H4 (cell line): ENCODE measurements at places on chromosomes 2 and 18.

- DNase-seq, result no peak
Observed at GRCh38 chr2:71362447-71362846, 30.9 kb downstream of the ZNF638 start.

- no peak for DNase-seq
Observed at GRCh38 chr2:217314021-217314460, 454.2 kb upstream of the TNP1 start.

DNA sequence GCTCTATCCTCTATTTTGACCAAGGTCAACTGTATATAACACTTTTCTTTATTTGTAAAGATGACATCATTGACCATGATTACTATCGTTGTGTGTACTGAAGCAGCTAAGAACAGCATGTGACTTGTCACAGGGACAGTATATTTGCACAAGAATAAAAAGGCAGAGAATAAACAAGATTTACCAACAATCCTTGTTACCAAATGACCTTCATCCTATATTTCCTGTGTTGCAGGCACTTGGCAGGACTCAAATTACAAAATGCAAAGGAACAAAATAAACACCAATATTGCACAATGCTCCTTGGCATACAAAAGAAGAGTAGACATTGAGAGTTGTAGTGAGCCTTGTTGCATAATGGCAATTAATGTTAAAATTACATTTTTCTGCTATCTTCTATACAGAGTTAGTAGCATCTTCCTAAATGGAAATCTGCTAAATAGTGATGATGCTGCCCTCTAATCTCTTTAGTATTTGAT lies 61.8 kb downstream of the RFTN2 start:
- DNase-seq, result peak; percentile 68

GRCh38 chr18:9739516-9739915 lies 31.4 kb downstream of the RAB31 start:
- DNase-seq, result no peak

DNA sequence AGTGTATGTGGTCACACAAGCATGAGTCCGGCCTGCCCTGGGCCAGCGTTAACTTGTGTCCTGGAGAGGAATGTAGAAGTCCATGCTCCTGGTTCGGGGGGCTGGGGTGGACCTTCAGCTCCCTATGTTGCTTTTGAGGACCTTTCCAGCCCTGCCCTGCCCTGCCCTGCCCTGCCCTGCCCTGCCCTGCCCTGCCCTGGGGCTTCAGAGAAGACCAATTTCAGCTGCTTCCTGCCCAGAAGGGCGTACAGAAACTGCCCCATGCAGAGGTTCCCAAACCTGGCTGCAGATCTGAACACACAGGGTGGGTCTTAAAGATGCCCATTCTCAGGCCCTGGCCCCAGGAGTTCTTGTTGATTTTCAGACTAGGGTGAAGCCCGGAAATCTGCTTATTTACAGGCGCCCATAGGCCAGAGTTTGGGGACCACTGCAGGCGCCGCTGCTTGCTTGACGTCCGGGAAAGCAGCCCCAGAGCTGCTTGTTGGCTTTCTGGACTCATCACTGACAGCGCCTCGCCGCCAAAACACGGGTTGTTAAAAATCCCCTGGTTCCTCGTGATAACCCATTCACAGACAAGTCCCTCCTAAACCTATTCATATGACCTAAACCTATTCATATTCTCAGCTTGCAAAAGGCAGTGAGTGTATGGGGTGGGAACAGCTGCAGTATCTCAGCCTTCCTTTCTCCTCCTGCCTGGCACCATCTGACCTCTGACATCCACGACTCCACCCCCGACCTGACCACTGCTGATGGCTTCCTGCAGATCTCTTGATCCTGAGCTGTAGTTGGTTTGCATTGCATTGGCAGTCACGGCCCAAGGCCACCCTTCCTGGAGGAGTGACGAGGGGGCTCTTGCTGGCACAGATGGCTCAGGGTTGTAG lies 198.3 kb downstream of the GLI2 start:
- no peak for DNase-seq

GRCh38 chr2:147553775-147554271 lies 291.0 kb upstream of the ACVR2A start:
- DNase-seq, result no peak

GRCh38 chr2:239927424-239927981 lies 97.6 kb downstream of the NDUFA10 start:
- peak; percentile 92 for DNase-seq

DNA sequence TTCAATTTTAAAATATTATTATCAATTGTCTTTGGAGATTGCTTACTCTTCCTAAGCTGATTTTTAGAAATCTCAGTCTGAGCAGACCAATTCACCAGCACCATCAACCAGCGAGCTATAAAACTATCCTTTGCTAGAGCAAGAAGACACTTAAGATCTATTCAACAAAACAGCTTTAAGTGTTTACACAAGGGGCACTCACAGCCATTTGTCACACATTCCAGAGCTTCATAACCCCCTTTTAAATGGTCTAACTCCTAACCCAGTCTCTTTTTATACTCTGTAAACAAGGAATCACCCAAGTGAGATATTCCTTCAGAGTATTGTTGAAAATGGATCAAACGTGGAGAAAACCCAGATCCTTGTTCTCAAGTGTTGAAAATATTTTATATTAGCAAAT lies 1294.1 kb upstream of the CHAC2 start:
- DNase-seq, result no peak

- peak; percentile 81 for DNase-seq
Observed at GRCh38 chr18:57437766-57438671, 2.8 kb downstream of the ONECUT2 start.

- no peak for DNase-seq
Observed at GRCh38 chr2:220660277-220661145, 911.6 kb downstream of the EPHA4 start.

- DNase-seq, result no peak
Observed at GRCh38 chr2:100799686-100800085, 20.3 kb upstream of the NPAS2 start.
